ENCODE measurements at places on chromosomes 11 and 22.

GRCh38 chr22:35443790-35444684, 44.1 kb downstream of the MCM5 start:
- no peak for DNase-seq
- H3K27me3 ChIP-seq = no peaks in the 10 kb centered on the region
- H3K36me3 ChIP-seq = no peaks in the 10 kb centered on the region
- H3K27ac ChIP-seq = no peak overlapping the region

DNA sequence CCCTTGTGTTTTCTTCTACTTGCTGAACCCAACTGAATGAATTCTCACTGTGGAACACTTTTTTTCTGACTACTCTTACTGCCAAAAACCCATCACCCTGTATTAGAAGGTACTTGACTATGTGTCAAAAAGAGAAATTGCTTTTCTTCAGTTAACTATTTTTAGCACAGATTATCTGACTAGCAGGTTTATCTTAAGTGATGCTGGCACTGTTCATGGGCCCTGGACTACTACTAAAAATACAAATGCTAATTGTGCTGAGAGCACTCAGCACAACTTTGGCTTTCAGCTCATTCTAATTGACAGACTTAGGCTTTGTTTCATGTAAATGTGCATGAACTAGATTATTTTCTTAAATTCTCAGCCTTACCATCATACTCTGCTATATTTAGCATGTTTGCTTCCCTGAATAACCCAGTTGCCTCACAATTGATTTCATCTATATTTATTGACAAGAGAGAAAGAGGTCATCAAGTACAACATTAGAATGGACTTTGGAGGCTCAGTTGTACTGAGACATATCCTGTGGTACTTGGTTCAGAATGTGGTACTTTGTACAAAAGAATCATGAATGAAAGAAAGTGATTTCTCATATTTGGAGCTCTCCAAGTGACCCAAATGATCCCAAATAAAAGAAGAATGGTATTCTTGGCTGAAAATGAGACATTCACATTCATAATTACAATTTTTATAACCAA, 478.3 kb downstream of the KCNA4 start:
- H3K4me1 ChIP-seq = no peaks in the 10 kb centered on the region
- H3K36me3 ChIP-seq = no peaks in the 10 kb centered on the region
- no peak for DNase-seq
- no peak overlapping the region for H3K4me3 ChIP-seq

- H3K27me3 ChIP-seq = no peaks in the 10 kb centered on the region
- H3K27ac ChIP-seq = no peak overlapping the region
- no peak overlapping the region for H3K4me3 ChIP-seq
- H3K36me3 ChIP-seq = no peaks in the 10 kb centered on the region
- no peak for DNase-seq
- peaks cover 2% of the 10 kb centered on the region for H3K4me1 ChIP-seq
Measured at GRCh38 chr22:43012390-43012789, 2.6 kb downstream of the PACSIN2 start.

DNA sequence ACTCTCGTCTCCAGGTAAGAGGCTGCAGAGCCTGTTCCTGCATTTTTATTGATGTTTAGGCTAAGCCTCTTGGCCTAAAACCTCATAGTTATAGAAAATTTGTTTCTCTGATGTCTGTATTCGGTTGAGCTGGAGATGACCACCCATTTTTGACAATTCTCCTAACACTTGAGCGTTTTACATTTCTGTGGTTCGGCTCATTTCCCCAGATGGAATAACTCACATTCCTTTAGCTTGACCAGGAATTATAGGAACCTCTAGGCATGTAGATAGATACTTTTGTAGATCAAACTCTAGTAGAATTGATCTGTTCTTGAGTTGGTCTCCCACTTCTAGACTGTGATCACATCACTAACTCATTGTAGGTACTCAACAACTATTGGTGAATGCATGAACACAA, 172.6 kb upstream of the CADM1 start:
- H3K27me3 ChIP-seq = no peaks in the 10 kb centered on the region
- no peak for DNase-seq
- no peaks in the 10 kb centered on the region for H3K4me1 ChIP-seq

DNA sequence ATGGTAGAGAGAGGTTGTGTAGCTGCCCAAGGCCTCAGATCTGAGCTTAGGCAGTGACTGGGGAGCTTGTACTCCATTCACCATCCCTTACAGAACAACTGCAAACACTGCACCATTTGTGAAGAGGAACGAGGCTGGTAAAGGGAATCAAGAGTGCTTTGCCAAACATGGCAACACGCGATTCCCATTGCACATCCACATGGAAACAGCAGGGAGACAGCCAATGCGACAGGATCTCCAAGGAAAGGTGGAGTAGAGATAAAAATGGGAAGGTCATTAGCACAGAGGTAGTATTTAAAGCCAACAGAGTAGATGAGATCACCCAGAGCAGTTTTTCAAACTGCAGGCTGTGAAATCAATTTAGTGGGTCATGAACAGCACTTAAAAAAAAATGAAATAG, 42.0 kb downstream of the TCF20 start:
- no peaks in the 10 kb centered on the region for H3K36me3 ChIP-seq
- DNase-seq = no peak
- H3K27me3 ChIP-seq = no peaks in the 10 kb centered on the region
- H3K4me3 ChIP-seq = no peak overlapping the region
- H3K4me1 ChIP-seq = no peaks in the 10 kb centered on the region

- no peak overlapping the region for H3K4me3 ChIP-seq
- no peaks in the 10 kb centered on the region for H3K4me1 ChIP-seq
Measured at GRCh38 chr11:129410395-129410960, 34.8 kb downstream of the BARX2 start.

GRCh38 chr22:27206374-27207133, 549.2 kb downstream of the MIAT start:
- H3K4me1 ChIP-seq = no peaks in the 10 kb centered on the region
- DNase-seq = no peak
- no peak overlapping the region for H3K27ac ChIP-seq
- no peak overlapping the region for H3K4me3 ChIP-seq
- peaks cover 9% of the 10 kb centered on the region for H3K27me3 ChIP-seq

DNA sequence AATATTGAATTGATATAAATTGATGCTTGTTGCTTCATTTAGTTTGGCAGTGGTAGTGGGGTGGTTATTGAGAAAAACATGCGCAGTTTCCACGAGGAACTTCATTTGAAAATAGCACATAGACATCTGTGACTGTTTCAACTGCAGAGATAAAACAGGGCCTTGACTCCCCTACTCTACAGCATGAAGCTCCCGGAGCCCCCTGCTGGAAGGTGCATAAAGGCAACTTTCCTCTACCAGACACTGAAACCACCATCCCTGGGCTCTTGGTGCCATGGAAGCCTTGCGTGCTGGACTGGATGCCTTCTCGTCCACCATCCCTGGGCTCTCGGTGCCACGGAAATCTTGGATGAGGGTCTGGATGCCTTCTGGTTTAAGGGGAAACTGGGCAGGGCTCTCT, 195.9 kb downstream of the CSNK2A3 start:
- H3K4me3 ChIP-seq = no peak overlapping the region
- H3K36me3 ChIP-seq = no peaks in the 10 kb centered on the region
- DNase-seq = no peak

DNA sequence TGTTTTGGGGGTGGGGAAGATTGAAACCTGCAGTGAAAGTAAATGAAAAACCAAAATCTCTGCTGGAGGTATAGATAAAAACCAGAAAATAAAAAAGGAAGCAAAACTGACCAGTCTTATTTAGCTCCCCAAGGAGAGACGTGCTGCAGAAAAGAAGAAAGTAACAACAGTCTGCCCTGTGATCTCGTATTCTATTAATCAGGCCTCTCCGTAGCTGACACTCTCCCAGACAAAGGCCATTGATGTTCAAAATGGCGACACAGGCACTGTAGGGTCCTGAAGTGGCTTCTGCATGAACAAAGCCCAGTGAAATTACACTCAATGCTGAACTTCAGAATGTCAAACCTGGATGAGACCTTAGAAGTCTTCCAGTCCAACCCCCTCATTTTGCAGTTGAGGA, 106.6 kb downstream of the NXPE2 start:
- no peaks in the 10 kb centered on the region for H3K4me1 ChIP-seq
- H3K27me3 ChIP-seq = no peaks in the 10 kb centered on the region
- H3K4me3 ChIP-seq = no peak overlapping the region
- H3K36me3 ChIP-seq = no peaks in the 10 kb centered on the region

DNA sequence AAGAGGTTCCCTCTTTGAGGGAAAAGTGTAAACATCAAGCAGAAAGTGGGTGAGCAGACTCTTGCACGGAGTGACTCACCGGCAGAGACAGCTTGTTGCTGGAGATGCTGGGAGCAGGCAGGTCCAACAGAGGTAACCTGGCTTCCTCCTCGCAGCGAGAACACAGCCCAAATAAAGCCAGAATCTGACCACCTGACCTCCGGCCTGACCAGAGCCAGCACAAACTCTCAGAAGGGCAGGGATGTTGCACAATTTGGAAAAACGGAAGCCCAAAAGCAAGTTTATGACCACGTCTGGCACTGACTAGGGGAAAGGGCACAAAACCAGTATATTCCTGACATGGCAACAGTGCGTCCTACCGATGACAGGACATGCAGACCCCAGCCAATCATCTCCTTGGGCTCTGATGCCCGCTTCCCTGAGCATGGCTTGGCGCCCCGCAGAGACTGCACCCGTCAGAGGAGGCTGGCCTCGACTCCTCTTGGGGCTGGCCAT, 5.4 kb downstream of the SMCO4 start:
- no peak for DNase-seq
- H3K4me1 ChIP-seq = no peaks in the 10 kb centered on the region
- H3K27me3 ChIP-seq = no peaks in the 10 kb centered on the region
- peak overlapping the region; percentile 80 for H3K27ac ChIP-seq
- no peaks in the 10 kb centered on the region for H3K36me3 ChIP-seq
- H3K4me3 ChIP-seq = peak overlapping the region; percentile 30

DNA sequence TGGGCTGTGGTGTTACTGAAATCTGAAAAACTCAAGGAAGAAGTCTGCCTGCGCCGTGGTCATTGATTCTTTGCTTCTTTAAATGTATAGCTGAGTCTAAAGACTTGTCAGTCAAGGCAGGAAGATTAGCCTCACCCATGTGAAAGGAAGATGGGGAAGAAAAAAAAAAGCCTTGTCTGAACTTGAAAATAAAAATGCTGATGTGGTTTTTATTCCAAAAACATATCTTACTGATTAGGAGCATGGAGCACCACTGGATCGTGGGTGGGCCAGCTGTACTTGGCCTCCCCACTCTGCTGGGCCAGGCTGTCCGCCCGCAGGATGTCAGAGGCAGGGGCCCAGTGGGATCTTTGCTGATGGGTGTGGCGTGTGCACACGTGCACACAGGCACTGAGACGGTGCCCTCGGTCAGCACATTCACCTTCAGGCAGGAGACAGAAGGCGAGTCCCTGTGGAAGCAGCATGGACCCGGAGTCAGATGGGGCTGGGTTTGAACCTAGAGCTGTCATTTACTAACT, 111.9 kb downstream of the WNT7B start:
- no peaks in the 10 kb centered on the region for H3K36me3 ChIP-seq
- no peak overlapping the region for H3K4me3 ChIP-seq
- H3K27ac ChIP-seq = no peak overlapping the region
- H3K27me3 ChIP-seq = peaks cover 9% of the 10 kb centered on the region
- no peak for DNase-seq
- H3K4me1 ChIP-seq = peaks cover 17% of the 10 kb centered on the region

DNA sequence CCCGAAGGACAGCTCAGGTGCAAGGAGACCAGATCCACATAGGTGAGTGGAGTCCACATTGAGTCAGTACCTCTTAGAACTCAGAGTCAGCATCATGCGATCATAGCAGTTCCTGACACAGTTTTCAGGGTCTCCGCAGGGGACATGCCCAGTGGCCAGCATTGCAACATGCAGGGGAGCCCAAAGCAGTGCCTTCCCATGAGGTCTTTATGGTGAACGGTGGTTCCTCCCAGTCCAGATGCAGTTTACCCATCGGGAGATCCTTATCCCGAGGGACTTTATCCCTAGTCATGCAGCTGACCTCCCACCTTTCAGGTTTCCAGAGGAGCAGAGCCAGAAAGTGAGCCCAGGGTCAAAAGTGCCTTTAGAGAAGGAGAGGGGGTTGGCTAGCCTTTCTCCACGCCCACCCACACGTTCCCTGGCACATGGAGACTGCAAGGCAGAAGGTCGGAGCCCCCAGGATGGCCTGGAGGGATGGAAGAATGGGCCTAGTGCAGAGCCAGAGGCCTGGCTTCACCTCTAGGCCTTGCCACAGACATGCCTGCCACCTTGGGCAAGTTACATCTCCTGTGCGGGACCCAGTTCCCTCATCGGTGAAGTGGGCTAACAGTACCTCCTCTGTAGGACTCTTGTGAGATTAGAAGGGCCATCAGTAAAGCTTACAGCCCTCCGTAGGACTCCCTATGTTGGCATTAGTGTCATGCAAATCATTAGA, 6.4 kb downstream of the KCTD17 start:
- no peak for DNase-seq
- no peaks in the 10 kb centered on the region for H3K4me1 ChIP-seq
- H3K4me3 ChIP-seq = no peak overlapping the region
- H3K27me3 ChIP-seq = no peaks in the 10 kb centered on the region
- no peaks in the 10 kb centered on the region for H3K36me3 ChIP-seq

- DNase-seq = no peak
- no peaks in the 10 kb centered on the region for H3K36me3 ChIP-seq
- no peaks in the 10 kb centered on the region for H3K27me3 ChIP-seq
- H3K4me3 ChIP-seq = no peak overlapping the region
- H3K4me1 ChIP-seq = no peaks in the 10 kb centered on the region
- H3K27ac ChIP-seq = no peak overlapping the region
Measured at GRCh38 chr11:74465291-74465708, 2.0 kb downstream of the KCNE3 start.

- H3K36me3 ChIP-seq = no peaks in the 10 kb centered on the region
- no peaks in the 10 kb centered on the region for H3K4me1 ChIP-seq
- no peak overlapping the region for H3K4me3 ChIP-seq
- H3K27me3 ChIP-seq = no peaks in the 10 kb centered on the region
- DNase-seq = no peak
- H3K27ac ChIP-seq = peak overlapping the region; percentile 27
Measured at GRCh38 chr22:32830957-32831356, 29.5 kb downstream of the TIMP3 start.

- H3K4me1 ChIP-seq = no peaks in the 10 kb centered on the region
- no peak overlapping the region for H3K27ac ChIP-seq
- no peak overlapping the region for H3K4me3 ChIP-seq
Measured at GRCh38 chr22:36902143-36902926, 11.1 kb upstream of the CSF2RB start.

- no peak overlapping the region for H3K4me3 ChIP-seq
- H3K36me3 ChIP-seq = no peaks in the 10 kb centered on the region
- DNase-seq = no peak
Measured at GRCh38 chr11:92894197-92894596, 75.3 kb upstream of the MTNR1B start.

DNA sequence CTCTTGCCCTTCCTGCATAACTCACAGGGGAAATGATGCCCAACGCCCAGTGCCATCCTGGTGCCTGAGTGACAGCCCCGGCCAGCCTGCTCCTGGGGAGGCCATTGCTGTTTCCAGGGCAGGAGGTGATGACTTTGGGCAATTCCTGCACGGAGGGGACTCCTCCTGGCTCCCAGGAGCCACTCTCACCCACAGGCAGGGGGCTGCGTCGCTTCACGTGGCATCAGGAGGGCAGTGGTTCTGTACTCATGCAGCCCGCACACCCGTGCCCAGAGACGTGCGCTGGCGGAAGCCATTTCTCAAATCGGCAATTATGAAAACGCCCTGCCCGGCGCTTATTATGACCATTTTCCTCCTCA, 272.3 kb downstream of the CTTN start:
- no peaks in the 10 kb centered on the region for H3K36me3 ChIP-seq
- H3K4me1 ChIP-seq = no peaks in the 10 kb centered on the region
- no peak for DNase-seq
- peaks cover 17% of the 10 kb centered on the region for H3K27me3 ChIP-seq
- H3K4me3 ChIP-seq = no peak overlapping the region
